ENCODE measurements at places on chromosomes 12 and 14.

GRCh38 chr14:73785834-73786635, 65.6 kb upstream of the PTGR2 start:
- DNase-seq: peak; percentile 86

DNA sequence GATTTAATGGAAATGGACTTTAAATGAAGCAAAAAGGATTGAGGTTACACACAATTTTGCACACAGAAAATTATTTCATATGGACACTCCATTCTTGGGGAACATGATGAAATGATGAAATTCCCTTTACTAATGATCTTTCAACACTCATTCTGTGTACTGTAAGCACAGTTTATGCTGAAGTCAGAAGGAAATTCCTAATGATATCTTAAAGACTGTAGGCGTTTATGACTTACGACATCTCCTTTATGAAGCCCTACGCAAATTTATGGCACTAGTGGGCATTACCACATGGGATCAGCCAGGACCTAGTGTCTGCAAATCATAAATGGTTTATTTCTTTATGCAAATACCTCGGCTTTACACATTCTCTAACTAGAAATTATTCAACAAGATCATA, 97.9 kb upstream of the SOX5 start:
- DNase-seq: no peak

- peak; percentile 89 for DNase-seq
Measured at GRCh38 chr12:124548854-124549378, 18.5 kb downstream of the NCOR2 start.

DNA sequence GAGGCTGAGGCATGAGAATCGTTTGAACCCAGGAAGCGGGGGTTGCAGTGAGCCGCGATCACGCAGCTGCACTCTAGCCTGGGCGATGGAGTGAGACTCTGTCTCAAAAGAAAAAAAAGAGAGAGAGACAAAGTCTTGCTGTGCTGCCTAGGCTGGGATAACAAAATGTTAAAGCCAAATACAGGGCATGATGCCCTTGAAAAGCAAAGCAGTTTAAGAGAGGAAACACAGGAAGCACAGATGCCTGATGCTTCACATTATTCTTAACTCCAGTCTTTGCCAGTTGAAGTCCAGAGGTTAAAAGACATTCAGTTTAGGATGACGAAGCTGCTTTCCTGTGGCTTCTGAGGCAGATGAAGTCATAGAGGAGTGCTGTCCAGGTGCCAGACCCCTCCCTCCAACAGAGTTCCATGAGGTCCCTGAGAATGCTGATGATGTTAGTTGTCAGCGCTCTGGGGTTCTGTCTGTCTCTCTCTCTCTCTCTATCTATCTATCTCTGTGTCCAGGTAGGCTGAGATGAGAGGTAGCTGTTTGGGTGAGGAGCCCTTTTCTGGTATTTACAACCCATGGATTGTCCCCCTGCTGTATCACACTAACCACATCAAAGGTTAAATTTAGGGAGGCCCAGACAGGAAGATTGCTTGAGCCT, 4.9 kb upstream of the MRPL52 start:
- DNase-seq: no peak

- peak; percentile 64 for DNase-seq
Measured at GRCh38 chr12:121209624-121210572, at the start of gene P2RX4. P2RX4 (plus strand) TSS chr12:121210129; CDS start chr12:121210165, 36 bp downstream.

DNA sequence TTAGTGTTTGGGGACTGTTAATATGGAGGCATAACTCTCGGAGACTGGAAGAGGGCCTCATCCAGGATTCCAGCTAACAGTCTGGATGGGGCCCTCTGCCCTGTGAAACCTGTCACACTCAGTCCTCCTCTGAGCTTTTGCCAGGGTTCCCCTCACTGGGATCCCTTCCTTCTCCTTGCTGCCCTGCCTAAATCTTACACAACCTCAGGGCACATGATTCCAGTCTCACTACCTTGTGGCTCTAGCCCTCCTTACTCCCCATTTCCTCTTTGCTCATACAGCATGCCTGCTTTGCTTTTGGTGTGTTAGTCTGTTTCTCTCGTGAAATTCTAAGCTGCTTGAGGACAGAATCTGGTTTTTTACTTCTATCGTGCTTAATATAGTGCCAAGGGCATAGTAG, 942 bp upstream of the GSG1 start:
- DNase-seq: no peak

DNA sequence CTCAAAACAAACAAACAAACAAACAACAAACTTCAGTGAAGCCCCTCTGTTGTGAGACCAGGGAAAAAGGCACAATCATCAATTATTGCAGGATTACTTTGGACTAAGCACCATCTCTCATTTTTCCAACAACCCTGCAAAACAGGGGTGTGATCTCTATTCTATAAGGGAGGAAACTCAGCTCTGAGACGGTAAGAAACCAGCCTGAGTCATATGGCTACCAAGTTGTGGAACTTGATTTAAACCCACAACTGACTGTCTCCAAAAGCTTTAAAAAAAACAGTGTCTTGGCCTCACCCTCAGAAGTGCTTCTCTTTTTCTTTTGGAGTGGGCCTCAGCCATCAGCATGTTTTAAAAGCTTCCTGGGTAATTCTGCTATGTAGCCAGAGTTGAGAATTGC, 49.8 kb downstream of the RIN3 start:
- no peak for DNase-seq

DNA sequence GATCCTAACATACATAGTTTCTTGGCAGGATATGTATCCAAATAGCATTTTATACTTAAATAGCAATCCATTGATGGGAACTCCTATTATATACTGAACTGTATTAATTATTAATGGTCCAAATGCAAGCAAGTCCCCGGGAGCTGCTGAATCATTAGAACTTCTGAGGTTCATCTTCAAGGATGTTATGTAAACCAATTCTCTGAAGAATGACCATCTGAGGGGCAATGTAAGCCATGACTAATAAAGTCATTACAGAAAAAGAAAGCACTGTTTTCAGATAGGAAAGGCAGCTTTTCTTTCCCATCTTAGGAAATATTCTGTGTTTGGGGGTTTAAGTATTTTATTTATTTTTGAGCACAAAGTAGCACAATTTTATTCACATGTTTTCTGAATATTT, 166.1 kb upstream of the SLC16A7 start:
- no peak for DNase-seq

DNA sequence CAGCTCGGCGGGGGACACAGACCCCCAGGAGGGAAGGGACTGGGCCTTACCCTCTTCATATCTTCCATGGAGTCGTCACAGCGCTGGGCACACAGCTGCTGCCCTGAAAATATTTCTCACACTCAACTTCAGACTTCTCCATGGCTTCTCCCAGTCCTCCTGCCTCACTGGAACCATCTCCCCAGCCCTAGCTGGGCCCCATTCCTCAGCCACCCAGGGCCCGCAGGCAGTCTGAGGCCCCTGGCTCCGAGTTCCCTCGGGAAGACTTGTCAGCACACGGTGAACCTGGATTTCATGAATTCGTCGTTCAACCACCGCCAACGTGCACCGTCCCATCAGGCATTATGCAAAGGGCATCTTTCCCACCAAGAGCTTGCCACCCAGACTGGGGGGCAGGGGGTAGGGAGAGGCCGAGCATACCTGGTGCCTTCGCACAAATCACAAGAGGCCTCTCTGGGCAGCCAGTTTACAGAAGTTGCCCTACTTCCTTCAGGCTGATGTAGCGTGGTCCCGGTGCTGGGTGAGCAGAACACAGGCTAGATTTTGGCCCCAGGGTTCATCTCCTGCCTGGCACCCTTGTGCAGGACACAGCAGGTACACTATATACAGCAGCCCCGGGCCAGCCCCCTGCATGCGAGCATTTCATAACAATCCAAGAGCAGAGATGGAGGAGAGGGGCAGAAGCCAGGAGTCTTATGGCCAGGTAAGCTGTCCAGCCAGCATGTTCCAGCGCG, 44.2 kb downstream of the LTBP2 start:
- DNase-seq: no peak

GRCh38 chr12:19657118-19657731, 217.9 kb downstream of the AEBP2 start:
- no peak for DNase-seq

DNA sequence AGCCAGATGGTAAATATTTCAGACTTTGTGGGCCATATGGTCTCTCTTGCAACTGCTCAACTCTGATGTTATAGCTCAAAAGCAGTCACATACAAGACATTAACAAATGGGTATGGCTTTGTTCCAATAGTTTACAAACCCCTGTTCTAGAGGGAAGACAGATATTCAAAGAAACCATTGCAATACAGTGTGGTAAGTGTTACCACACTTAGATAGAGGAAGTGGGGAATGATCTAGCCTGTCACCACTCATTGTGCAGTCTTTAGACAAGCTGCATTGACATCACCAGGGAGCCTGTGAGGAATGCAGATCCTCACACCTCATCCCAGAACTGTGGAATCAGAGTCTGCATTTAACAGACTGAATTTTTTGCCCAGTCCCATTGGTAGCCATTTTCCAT, 80.0 kb upstream of the RGS6 start:
- no peak for DNase-seq

DNA sequence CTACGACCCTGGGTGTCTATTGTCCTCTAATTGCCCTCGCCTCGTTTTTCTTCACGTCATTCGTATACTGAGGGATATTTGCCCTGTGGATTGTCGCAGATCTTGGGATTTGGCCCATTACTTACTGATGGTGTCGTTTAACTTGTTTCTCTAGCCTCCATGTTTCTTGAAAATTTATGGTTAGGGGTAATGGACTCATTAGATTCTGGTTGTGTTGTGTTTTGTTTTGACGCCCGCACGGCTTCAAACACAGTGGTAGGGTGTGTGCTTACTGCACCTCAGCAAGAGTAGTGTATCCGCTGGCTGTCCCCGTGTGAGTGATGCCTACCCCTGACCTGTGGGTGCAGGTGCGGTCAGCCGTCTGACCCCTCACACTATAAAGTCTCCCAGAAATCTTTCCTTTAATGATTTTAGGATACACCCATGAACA, 874 bp upstream of the RNU6-8 start:
- DNase-seq: peak; percentile 6

GRCh38 chr14:35384455-35385041, 20.0 kb downstream of the NFKBIA start:
- peak; percentile 60 for DNase-seq

DNA sequence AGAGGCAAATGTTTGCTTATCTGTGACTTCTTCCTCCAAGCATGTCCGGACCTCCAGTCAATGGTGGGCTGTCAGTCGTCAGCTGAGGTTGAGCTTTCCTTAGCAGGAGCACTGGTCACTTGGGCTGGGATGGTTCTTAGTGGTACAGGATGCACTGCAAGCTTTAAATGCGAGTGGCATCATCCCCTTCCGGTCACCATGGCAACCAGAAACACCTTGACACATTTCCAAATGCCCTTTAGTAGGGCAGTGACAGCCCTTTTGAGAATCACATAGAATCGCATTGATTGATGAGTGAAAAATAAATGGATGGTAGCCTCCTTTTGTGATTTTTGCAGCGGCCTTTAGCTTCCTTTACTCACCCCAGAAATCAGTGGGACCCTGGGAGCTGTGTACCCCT, 24.1 kb downstream of the NTF3 start:
- no peak for DNase-seq

DNA sequence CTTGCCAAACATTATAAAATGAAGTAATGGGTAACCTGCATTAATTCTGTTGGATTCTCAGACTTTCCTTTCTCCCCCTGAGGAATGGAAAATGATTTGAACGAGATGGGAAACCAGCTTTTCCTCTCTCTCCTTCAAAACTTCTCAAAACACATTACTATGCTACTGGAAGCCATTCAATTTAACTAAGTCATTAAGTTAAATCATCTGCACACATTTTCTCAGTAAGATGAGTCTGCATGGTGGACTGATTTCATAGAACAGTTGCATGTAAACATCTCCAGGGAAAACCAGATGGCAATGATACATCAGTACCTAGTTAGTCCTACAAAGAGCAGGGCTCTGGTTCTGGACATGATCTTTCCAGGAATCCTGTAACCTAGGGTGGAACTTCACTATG, 59.9 kb downstream of the BMP4 start:
- DNase-seq: no peak

- DNase-seq: no peak
Measured at GRCh38 chr12:4829161-4829792, 80.4 kb upstream of the KCNA1 start.

GRCh38 chr12:94103986-94104385, 44.4 kb upstream of the PLXNC1 start:
- DNase-seq: no peak

DNA sequence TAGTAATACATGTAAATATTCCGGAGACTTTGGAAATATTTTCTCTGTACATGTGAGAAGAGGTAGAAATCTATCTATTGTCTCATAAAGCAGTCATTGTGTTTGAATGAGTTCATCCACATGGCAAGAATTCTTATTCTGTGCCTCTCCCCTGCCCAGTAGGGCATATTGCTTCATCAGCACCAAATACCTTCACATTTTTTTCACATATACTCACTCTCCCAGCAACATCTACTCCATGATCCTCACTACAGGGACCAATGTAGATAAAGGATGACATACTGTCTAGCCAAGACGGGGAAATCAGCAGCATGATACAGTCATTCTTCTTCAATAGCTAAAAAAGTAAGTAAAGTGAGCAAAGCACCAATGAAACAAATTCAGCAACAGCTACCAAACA, 1.3 kb upstream of the TAS2R14 start:
- no peak for DNase-seq

DNA sequence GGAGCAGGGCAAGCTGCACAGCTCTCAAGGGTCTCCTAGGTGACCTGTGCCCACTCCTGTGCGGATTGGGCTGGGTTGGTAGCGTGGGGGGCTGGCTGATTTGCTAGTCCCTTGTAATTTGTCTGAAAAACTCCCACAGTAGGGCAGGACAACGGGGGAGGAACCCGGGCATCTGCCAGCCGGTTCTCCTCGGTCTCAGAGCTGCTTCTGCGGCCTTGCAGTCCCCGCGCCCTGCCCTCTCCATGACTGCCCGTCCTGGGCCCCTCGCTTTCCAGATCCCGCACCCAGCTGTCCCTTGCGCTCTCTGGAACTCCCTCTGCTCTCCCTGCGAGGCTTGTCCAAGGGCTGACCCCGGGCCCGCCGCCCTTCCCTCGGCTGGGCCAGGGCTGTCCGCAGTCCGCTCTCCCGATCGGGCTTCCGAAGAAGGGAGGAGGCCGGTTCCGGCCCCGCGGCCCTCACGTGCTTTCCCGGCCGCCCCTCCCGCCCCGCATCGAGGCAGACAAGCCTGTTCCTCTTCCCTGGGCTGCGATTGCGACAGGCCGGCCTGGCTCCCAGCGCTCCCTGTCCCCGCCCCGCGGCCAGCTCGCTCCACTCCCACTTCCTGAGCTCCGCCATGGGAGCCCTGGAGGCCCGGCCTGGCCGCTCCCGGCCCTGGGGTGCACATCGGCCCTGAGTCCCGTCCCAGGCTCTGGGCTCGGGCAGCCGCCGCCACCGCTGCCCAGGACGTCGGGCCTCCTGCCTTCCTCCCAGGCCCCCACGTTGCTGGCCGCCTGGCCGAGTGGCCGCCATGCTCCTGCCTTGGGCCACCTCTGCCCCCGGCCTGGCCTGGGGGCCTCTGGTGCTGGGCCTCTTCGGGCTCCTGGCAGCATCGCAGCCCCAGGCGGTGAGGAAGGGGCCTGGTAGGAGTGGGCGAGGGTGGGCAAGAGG, at the start of gene LTBR:
Gene LTBR (plus strand): TSS at position 591 of the 927 bp plus-strand sequence. CDS start 197 bp downstream, at position 788.
- peak; percentile 79 for DNase-seq
